ENCODE measurements at places on chromosomes 11 and 22.

GRCh38 chr11:3827434-3828186 lies 13.1 kb downstream of the RHOG start:
- DNase-seq = no peak

GRCh38 chr22:35330258-35330861 lies 30.7 kb downstream of the TOM1 start:
- DNase-seq = peak; percentile 49

GRCh38 chr11:117221775-117222517 lies 9.9 kb downstream of the PCSK7 start:
- no peak for DNase-seq

GRCh38 chr11:40826601-40827000 lies 632.9 kb downstream of the LRRC4C start:
- no peak for DNase-seq

DNA sequence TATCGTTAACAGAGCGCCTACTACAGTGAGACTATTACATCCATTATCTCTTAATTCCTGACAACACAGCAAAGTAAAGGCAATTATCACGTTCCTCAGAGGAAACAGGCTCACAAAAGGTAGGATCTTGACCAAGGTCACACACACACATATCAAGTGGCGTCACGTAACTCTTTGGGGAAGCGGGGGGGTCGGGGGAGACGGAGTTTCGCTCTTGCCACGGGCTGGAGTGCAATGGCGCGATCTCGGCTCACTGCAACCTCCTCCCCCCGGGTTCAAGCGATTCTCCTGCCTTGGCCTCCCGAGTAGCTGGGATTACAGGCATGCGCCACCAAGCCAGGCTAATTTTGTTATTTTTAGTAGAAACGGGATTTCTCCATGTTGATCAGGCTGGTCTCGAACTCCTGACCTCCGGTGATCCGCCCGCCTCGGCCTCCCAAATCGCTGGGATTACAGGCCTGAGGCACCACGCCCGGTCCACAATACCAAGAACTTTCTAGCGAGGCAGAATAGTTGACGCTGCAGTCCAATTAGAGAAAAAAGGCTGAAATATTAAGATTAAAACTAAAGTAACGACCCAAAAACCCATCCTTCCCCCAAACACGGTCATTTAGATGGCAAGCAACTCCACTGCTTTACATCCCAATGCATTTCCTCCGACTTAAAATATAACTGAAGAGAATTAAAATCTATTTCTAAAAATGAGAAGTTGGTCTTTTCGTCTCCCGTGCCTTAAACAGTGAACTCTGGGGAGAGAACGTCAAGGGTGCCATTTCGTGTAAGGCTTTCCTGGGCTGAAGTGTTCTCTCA lies 1.2 kb downstream of the DDX17 start:
- DNase-seq = peak; percentile 81

- peak; percentile 43 for DNase-seq
These were observed 12.3 kb downstream of the STARD10 start for GRCh38 chr11:72781313-72782080.

GRCh38 chr11:134276396-134277182 lies 410 bp downstream of the GLB1L3 start:
- no peak for DNase-seq

DNA sequence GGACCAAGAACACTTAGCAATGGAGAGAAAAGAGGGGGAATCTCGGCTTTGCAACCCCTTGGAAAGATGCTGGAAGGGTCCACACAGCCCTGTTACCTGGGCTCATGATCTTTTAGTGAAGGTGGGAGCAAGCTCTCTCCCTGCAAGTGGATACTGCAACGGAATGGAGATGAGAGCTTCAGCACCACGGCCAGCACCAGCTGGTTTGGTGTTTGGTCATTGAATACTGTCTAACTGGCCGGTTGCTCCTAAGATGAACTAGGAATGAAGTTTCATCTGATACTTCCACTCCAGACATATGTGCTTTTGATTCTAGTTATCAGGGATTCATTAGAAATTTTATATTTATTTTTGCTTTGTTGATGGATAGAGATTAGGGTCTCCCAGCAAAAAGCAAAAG lies 16.3 kb downstream of the HTR3A start:
- DNase-seq = no peak

DNA sequence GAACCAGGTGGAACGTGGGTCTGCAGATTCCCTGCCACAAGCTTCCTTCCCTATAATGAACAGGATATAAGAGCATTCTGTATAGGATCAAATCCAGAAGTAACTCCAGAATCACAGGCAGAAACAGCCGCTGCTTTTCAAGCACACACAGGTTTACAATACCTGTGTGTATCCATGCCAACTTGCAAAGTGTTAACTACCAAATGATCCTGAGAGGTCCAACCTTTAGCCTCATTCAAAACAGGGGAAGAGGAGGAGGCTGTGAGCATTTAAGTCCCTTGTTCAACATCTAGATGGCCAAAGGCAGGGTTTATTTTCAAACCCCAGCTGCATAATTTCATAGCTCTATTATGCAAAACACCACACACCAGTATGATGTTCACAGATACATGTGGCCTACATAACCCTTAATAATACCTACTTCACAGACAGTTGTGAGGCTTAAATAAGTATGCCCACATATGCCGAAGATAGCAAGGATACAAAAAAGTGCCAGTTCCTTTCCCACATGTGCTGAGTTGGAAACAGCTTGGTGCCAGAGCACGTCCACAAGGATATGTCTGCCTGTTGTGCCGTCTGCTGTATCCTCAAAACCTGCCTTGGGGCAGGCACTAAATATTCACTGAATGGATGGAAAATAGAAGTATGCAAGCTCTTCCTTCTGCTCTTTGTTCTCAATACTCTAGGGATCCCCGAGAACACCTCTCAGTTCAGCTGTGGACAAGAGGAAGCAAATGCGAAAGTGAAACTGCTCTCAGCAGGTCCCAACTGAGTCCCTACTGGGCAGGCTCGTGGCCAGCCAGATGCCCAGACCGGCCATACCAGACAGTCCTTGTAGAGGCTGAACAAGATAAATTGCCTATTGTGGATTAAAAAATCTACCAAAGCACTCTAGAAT lies 66.8 kb downstream of the LARGE1 start:
- peak; percentile 88 for DNase-seq

DNA sequence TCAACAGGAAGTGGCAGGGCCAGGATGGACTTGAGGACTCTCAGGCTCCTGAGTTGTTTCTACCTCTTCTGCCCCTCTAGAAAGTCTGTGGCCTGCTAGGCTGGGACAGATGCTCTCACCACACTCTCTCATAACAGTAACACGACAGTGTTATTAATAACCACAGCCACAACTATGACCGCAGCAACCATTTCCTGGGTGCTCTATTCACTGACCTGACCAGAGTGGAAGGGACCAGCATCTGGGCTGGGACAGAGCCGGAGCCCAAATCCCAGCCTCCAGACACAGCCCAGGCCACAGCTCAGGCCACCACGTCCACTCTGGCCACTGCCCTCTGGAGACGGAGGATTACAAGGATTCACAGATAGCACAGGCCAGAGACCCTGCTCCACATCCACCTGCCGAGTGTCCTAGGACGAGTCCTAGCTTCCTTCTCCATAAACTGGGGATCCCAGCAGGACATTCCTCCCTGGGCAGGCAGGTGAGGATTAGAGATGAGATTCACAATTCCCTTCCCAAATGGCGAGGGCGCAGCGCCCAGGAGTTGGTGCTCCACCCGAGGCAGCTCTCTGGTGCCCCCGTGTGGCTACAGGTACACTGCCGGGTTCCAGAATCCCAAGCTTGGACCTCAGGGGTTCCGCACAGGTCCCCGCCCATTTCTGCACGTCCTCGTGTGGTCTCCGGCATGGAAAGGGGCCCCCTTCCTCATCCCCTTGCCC lies 7.1 kb downstream of the PNPLA5 start:
- DNase-seq = peak; percentile 92

DNA sequence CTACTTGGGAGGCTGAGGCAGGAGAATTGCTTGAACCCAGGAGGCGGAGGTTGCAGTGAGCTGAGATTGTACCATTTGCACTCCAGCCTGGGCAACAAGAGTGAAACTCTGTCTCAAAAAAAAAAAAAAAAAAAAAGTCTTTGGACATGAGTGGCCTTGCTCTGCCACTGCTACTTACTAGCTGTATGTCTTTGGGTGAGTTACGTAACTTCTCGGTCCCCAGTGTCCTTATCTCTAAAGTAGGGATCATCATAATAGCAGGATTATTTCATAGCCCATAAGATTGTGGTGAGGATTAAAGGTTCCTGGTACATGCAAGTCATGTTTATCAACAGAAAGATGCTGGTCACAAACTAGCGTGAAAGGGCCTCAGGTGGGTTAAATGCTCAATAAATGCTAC lies 53.9 kb upstream of the HEPHL1 start:
- no peak for DNase-seq

DNA sequence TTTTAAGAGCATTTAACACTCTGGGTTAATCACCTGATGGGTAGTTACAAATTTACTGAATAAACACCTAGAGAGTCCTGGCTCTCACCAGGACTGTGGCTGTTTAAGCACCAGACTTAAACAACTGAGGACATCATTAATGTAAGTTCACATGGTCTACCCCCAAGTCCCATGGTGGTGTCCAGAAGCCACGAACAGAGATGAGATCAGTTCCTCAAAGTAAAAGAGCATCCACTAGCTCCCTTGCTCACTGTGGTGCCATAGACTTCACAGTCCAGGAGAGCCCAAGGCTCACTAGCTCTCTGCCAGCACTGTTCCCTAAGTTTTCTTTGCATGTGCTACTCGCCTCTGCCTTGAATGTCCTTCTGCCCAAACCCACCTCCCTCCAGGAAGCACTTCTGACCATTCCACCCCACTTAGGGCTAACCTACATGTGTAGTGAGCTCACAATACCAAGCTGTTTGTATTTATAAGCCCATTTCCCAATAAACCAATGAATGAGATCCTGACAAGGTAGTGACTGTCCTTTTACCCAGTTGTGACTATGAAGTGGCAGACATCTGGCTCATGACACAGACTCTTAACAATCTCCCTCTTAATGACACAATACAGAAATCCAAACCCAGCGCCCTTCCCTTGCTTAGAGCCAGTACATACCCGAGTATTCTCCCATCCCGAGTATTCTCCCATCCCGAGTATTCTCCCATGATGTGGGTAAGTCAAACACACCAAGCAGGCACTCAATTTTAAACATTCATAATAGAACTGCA lies 15.7 kb downstream of the NAP1L4 start:
- DNase-seq = no peak

- DNase-seq = no peak
These were observed 122.7 kb upstream of the TRPC6 start for GRCh38 chr11:101706541-101706940.

GRCh38 chr22:50020606-50021005 lies 8.0 kb upstream of the IL17REL start:
- DNase-seq = no peak

Data from GM12865 (cell line).